NB4 (cell line): ENCODE measurements at places on chromosomes 6 and 20.

- DNase-seq, result peak; percentile 49
These were observed 36.1 kb downstream of the GMDS start for GRCh38 chr6:2209226-2209809.

GRCh38 chr6:15507221-15507620 lies 155.6 kb downstream of the DTNBP1 start:
- DNase-seq, result no peak

- peak; percentile 73 for DNase-seq
These were observed 86.4 kb upstream of the CLDN20 start for GRCh38 chr6:155177363-155177961.

GRCh38 chr20:46552460-46553420 lies 2.3 kb upstream of the OCSTAMP start:
- peak; percentile 94 for DNase-seq

- peak; percentile 81 for DNase-seq
These were observed 333.9 kb downstream of the HACE1 start for GRCh38 chr6:104525677-104526322.

- DNase-seq, result no peak
These were observed 94.7 kb upstream of the PLCB4 start for GRCh38 chr20:8974009-8974708.

DNA sequence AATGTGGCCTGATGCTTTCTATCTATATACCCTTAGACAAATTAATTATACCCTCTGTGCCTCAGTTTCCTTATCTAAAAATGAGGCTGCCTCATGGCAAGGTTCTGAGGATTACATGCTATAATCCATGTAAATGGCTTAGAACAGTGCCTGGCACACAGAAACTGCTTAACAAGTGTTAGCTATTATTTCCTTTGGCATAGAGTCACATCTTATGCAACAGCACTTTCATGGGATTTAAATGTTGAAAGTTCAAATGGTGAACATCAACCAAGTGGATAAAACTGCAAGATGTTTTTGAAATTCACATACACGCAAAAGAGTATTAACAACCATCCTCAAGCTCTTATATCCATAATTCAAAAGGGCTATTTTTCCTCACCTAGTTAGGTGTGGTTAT lies 202.8 kb upstream of the JAG1 start:
- DNase-seq, result no peak

- no peak for DNase-seq
These were observed 267.2 kb upstream of the SULF2 start for GRCh38 chr20:48052475-48052835.

DNA sequence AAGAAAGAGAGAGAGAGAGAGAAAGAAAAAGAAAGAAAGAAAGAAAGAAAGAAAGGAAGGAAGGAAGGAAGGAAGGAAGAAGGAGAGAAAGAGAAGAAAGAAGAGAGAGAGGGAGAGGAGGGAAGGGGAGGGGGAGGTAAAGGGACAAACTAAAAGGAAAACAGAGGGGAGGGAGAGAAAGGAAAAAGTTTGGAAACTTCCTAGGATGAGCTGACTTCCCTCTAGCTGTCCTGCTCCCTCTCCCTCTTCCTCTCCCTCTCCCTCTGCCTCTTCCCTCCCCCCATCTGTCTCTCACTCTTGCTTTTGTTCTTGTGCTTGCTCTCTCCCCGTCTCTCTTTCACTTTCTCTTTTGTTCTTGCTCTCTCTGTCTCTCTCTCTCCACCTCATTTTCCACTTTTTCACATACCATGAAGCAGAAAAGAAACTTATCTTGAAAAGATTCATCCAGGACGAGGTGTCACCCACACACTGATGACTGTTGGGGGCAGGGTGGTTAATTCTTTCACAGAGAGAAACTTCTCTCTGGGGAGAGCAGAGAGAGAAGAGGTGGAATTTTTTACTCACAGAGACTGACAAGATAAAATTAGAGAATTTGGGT lies 56.4 kb upstream of the DUSP22 start:
- peak; percentile 41 for DNase-seq

DNA sequence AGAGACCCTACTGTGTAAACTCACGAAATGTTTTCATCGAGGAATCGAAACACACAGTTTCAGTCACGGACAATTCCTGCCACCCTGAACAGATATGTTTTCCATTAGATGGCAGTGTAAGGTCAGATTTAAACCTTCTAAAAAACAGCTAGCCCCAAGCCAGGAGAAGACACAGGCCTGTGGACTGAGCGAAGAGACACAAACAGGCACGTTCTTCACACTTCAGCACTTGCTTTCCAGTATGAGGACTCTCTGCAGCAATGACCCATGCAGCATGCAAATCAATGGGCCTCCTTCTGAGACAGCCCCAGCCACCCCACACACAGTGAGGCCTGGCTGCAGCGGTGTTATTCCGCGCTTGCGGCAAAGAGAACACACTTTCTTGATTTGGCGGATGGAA lies 31.9 kb downstream of the HUS1B start:
- DNase-seq, result peak; percentile 37

DNA sequence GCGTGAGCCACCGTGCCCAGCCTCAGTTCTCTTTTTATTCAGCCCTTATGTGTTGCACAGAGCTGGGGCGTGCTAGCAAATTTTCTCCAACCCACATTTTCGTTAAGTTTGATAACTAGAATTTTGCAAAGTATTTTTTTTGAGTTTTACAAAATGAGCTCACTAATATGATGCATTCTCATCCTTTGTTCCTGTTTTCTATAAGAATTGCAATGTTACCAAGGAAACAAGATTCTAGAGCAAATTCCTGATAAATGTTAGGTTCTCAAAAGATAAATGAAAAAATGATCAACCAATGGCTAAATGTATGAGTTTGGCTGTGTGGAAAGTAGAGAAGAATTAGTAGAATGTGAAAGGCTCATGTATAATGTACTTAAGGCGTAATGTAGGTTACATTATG lies 529.8 kb downstream of the MAFB start:
- DNase-seq, result no peak

- DNase-seq, result no peak
These were observed 55.0 kb downstream of the TOX2 start for GRCh38 chr20:43969501-43970182.

DNA sequence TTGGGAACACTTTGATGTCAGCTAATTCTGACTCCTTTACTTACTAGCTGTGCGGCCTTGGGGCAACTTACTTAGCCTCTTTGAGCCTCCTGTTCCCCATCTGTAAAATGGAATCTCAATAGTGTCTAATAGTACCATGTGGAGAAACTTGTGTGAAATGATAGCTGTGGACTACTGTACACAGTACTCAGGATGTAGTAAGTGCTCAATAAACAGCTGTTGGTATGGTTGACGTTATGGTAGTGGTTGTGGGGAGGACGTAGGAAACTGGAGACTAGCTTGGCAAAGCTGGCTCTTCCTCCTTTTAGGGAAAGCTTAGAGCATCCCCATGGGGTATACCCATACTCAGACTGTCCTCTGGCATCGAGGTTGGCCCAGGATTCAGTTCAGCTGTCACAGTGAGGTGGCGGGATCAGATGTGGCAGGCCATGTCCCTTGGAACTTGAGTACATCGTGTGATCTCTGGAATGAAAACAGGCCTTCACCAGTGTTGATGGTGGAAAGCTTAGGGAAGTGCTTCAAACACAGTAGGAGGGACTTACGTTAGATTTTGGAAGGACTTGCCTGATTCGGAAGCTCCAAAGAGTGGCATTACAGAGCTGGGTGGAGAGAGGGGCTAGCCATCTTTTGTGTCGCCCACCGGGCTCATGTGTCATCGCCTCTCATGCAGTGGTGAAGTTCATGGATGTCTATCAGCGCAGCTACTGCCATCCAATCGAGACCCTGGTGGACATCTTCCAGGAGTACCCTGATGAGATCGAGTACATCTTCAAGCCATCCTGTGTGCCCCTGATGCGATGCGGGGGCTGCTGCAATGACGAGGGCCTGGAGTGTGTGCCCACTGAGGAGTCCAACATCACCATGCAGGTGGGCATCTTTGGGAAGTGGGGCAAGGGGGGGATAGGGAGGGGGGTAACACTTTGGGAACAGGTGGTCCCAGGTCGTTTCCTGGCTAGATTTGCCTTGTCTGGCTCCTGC lies 7.1 kb downstream of the VEGFA start:
- no peak for DNase-seq

DNA sequence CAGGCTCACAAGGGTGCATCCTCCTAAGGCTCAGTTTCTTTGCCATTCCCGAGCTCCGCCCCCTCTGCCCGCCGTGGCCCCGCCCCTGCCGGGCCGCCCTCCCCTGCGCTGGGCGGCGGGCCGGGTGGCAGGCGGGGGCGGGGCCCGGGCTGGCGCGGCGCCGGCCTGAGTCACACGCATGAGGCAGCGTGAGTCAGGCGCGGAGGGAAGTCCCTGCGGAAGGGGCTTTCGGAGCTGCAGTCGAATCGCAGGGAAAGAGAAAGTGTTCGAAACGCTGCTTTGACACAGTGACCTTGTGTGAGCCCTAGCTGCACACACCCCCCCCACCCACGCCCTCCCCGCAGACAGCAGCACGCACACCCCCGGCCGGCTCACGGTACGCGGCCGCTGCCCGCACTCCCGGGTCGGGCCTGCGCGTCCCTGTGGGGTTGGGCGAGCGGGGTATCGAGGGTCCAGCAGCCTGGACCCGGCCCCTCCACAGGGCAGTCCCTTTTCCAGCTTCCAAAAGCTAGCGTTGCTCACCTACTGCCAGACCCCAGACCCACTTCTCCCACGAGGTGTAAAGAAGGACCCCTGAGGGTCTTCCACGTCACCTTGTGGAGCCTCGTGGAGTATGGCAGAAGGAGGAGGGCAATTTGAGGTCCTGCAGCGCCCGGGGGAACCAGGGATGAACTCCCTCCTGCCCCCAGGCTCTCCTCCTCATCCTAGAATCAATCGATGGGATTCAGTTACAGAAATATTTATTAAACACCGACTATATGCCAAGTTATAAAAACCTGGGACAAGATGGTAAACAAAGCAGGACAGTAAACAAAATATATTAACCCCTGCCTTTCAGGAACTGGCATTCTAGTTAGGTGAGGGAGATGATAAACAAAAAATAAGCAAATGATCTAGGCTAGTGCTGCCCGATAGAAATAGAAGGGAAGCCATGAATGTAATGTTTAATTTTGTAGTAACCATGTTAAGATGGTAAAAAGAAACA lies 12.4 kb upstream of the HMGA1 start:
- peak; percentile 96 for DNase-seq

- DNase-seq, result peak; percentile 92
These were observed 16.1 kb upstream of the ZNF217 start for GRCh38 chr20:53609491-53610445.

- DNase-seq, result peak; percentile 85
These were observed 207.7 kb upstream of the SNX9 start for GRCh38 chr6:157615420-157615769.

GRCh38 chr20:49534255-49534712 lies 33.7 kb downstream of the PTGIS start:
- peak; percentile 74 for DNase-seq

DNA sequence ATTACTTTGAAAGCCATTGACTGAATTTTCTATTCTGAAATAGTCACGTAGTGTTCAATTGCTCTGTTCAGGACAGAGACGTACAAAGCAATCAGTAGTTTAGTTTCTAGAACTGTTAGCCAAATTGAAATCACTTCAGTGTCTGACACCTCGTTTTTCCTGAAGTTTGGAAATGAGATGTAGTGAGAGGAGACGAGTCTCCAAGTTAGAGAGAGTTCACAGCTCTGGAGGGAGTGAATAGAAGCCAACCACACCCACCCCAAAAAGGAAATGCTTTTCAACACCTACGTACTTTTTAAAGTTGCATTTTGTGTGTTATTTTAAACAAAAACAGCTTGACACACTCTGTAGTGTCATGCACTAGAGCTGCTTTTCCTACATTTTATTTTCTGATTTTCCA lies 296.0 kb downstream of the ADGRG6 start:
- DNase-seq, result no peak

GRCh38 chr20:51429144-51429482 lies 113.4 kb downstream of the NFATC2 start:
- DNase-seq, result no peak

DNA sequence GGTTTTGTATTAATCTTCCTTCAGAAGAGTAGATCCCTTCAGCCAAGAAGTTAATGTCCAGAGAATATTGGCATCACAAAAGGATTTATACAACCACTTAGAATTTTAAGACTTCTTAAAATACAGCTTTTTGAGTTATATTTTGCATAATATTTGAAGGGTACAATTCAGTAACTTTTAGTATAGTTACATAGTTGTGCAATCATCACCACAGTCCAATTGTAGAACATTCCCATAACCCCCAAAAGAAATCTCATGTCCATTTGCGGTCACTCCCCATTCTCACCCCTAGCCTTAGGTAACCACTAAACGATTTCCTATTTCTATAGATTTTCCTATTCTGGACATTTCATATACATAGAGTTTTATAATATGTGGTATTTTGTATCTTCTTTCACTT lies 126.4 kb downstream of the MAP3K4 start:
- DNase-seq, result no peak

GRCh38 chr6:108619431-108620197 lies 58.9 kb downstream of the FOXO3 start:
- no peak for DNase-seq

GRCh38 chr6:33249732-33250630 lies 21.7 kb downstream of the VPS52 start:
- DNase-seq, result peak; percentile 58

- peak; percentile 63 for DNase-seq
These were observed 1.5 kb downstream of the COL12A1 start for GRCh38 chr6:75204217-75204958.
